Motor neuron (in vitro differentiated cells): ENCODE measurements at places on chromosomes 2 and 18.

DNA sequence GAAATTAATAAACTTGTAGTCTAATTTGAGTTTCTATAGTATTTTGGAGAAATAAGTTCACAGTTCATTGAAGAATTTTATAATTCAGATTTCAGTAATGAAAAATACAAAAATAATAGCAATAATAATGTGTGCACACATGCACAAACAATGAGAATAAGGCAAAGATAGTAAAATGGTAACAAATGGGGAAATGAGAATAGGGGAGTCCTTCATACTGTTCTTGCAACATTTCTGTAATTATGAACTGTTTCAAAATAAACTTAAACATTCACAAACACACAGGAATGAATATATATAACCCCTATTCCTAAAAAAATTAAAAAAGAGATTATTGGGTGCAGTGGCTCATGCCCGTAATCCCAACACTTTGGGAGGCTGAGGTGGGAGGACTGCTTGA, 63.9 kb downstream of the SPRED2 start:
- ATAC-seq: no peak

DNA sequence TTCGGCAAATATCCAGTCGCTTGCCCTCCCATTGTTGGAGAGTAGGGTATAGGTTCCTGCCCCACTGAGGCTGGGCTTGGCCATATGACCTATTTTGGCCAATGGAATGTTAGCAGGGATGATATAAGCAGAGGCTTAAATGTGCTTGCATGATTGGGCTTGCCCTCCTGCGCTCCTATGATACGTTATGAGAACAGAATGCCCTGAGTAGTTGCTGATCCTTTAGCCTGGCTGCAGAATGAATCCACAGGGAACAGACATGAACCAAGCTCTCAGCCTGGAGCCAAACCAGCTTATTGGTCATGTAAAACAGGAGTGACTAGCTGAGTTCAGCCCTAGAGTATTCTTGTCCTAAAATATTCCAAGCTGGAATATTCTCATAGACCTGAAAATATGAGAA, 34.8 kb upstream of the IMP4 start:
- no peak for ATAC-seq

- ATAC-seq: no peak
These were observed 41.6 kb downstream of the HS6ST1 start for GRCh38 chr2:128276878-128277675.

DNA sequence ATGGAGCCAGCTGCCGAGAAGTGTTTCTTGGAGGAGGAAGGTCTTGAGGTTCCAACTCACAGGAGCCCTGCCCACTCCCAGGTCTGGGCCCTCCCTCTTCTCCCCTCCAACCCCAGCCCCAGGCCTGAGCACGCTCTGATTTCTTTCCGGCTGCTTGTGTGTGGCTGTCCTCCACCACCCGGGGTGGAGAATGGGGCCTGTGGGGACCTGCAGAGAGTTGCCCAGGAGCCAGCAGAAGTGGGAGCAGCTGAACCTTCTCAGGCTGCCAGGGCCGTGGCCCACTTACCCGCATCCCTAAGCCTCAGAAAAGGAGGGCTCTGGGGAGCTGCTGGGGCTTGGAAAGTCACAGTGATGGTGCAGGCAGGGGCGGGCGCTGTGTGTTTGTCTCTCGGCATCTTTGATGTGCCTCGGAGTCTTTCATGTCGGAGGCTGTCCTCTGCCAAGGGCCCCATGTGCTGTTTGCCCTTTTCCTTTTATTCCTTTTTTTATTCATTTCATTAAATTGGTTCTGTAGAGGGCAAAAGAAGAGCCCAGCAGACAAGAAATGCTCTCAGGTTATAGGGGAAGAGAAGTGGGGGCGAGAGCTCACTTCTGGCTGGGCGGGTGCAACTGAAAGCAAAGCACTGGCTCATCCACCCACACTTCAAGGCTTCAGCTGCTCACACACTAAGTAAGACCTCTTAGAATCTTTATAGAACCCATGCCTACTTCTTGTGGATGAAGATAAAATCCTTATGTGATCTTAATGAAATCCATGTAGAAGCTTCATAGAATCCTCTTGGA, 52.5 kb downstream of the SDC1 start:
- ATAC-seq: no peak

GRCh38 chr2:109365131-109365530, 236.1 kb downstream of the SH3RF3 start:
- no peak for ATAC-seq

- no peak for ATAC-seq
These were observed 376.5 kb downstream of the TMEM182 start for GRCh38 chr2:103138123-103138901.

- no peak for ATAC-seq
These were observed 146.5 kb downstream of the NCKAP5 start for GRCh38 chr2:133421516-133422324.

- peak; percentile 17 for ATAC-seq
These were observed 573 bp downstream of the KDSR start for GRCh38 chr18:63366213-63367052.

- no peak for ATAC-seq
These were observed 8.0 kb downstream of the GPR39 start for GRCh38 chr2:132424526-132425121.

- ATAC-seq: no peak
These were observed 144.3 kb downstream of the BCL2 start for GRCh38 chr18:63175264-63175663.

DNA sequence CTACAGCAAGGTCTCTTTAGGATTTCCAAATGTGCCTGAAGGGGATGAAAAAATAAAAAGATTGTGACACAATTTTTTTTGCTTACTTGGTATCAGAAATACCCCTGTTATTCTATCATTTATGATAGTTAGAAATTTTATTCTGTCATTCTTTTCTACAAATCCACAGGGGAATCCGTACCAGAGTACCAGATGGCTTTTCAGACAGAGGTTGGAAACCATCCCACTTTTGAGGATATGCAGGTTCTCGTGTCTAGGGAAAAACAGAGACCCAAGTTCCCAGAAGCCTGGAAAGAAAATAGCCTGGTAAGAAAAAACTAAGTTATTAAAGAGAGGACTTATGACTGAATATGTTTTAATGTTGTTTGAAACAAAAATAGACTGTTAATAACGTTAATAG, 92.6 kb upstream of the FAM117B start:
- ATAC-seq: no peak

DNA sequence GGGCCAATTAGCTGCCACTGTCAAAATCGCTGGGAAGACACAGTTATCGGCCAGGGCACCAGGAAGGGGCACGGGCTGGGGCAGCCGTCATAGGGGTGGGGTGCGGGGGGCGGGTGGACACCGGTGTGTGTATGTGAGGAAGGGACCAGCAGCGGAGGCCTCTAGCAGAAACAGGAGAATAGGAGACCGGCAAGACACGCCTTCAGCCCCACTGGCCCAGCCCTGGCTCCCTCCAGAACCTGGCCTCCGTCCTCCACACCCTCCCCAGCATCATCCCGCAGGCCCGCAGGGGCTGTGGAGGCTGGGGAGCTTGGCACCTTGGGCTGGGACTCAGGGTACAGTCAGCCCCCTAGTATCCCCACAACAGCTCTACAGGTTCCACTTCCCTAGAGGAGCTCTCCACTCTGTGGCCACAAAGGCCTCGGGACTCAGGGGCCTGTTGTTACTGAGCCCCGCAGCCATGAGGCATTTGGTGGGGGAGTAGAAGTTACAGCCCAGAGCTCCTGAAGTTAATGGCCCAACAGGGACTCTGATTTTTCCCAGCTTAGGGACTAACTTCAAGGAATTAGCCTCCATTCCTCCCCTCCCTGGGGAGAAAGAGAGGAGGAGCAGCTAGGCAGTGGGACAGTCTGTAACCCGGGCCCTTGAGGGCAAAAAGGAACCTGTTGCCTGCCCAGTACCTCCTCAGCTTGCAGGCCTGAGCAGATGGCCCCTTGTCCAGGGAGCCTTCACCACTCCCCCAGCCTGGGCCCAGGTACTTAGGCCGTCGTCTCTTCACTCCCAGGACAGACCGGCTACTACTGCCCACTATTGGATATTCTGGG, 19.9 kb downstream of the SH2D6 start:
- ATAC-seq: peak; percentile 18

- ATAC-seq: peak; percentile 97
These were observed 63.7 kb upstream of the ITGA4 start for GRCh38 chr2:181393472-181393871.

GRCh38 chr2:226515344-226516055, 284.1 kb downstream of the IRS1 start:
- no peak for ATAC-seq

- no peak for ATAC-seq
These were observed 93.6 kb upstream of the FAM117B start for GRCh38 chr2:202541137-202541536.

GRCh38 chr2:114797540-114797939, 355.1 kb downstream of the DPP10 start:
- no peak for ATAC-seq

DNA sequence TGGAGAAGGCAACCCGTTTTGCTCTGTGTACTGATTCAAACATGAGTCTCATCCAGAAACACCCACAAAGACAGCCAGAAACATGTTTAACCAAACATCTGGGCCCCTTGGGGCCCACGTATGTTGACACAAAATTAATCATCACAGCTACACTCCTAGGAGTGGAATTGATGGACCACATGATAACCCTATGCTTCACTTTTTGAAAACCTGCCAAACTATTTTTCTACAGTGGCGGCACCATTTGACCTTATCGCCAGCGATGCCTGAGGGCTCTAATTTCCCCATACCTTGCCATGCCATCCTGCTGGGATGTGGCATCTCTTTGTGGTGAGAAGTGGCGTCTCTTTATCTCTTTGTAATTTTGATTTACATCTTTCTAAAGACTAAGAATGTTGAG, 38.5 kb downstream of the PSMG2 start:
- no peak for ATAC-seq

DNA sequence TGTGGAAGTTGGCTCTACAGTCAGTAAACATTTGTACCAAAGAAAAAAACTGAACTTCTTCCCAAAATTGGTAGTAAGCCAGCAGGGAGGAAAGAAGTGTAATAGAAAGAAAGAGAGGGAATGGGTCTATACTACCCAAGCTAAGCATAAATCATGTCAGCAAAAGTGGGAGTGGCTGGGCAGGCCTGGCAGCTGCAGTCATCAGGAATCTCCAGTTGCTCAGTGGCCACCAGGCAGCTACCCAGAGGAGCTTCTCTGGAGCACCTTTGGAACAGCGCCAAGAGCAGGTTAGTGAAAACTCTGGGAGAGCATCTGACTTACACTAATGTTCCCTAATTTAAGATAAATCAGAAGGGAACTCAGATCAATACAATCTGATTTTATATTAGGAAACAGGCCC, 14.3 kb downstream of the FRZB start:
- no peak for ATAC-seq

DNA sequence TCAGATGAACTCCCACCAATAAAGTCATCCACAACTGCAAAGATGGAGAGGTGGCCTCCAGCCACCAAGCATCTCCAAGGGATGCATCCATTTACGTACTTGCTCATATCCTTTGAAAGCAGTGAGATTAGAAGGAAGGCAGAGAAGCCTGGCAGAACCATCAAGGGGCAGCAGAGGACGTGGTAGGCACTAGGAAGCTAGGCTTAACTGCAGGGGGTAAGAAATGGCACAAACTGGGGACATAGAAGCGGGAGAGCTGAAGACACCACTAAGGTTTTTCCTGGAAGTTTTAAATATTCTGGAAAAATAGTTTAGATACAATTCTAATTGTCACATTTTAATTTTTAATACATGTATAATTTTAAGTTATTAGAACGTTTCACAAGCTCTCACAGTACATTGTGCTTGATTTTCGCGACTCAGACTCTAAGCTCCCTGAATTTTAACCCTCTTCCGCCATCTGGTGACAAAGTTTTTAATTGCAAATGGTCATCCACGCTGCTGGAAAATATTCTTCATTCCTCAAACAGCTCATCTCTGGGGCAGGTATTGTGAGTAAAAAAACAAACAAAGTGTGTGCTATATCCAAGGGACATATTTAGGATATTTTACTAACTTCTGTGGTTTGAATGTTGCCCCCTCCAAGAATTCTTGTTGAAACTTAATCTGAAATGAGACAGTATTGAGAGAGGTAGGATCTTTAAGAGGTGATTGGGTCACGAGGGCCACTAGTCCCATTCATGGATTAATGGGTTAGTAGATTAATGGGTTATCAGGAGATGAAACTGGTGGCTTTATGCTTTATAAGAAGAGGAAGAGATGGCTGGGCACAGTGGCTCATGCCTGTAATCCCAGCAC, 1.6 kb upstream of the PSTPIP2 start:
- ATAC-seq: peak; percentile 52

GRCh38 chr18:52311331-52311730, 28.7 kb upstream of the DCC start:
- ATAC-seq: no peak

- no peak for ATAC-seq
These were observed 574.3 kb upstream of the NXPH2 start for GRCh38 chr2:139354518-139354917.

DNA sequence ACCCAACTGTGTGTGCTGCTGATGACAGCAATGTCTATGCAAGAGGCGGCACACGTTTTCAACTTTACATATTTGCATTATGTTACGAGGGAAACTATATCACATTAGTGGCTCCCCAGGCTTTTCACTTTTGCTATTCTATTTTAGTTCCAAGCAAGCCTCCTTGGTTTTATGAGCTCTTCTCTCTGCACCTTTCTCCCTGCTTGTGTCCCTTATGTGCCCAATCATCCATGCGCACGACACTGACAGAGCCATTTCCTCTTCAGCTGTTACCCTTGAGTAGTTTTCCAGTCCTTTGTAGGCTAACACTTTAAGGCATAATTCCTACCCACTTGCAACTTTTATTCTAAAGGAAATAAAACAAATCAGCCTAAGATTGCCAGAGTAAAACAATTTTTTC, 154.3 kb downstream of the TCF4 start:
- no peak for ATAC-seq

- ATAC-seq: no peak
These were observed 56.0 kb downstream of the TRAPPC12 start for GRCh38 chr2:3435445-3435844.

DNA sequence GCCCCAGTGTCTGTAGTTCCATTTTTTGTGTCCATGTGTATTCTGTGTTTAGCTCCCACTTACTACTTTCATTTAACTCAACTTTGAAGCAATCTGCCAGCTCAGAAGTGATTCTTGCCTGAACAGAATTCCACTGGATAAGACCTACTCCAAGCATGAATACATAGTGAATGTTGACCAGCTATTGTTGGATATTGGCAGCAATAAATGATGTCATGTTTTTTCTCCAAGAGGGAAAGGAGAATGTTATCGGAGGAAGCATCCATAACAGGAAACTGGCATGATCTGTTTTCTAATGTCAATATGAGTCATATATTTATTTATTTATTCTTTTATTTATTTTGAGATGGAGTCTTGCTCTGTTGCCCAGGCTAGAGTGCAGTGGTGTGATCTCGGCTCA, 36.8 kb upstream of the TRAPPC8 start:
- no peak for ATAC-seq

GRCh38 chr2:151042964-151043363, 218.7 kb downstream of the RBM43 start:
- peak; percentile 26 for ATAC-seq

GRCh38 chr2:223042704-223043118, 9.3 kb upstream of the KCNE4 start:
- no peak for ATAC-seq

DNA sequence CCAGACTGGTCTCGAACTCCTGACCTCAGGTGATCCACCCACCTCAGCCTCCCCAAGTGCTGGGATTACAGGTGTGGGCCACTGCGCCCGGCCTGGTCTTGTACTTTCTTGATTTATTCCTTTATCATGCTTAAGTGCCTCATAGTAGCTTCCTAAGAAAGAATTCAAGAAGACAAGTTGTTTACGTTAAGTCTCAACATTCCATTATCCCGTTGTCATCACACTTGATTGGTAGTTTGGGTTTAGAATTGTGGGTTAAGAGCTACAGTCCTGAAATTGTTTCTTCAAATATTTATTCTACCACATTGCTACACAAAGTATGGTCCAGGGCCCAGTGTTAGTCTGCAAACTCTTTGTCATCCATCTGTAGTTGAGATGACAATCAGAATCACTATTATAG, 194.0 kb downstream of the VWC2L start:
- no peak for ATAC-seq
